ENCODE measurements at places on chromosomes 7 and 10.
A peak's percentile ranks its signal among the peaks of the same experiment; 100 is the strongest.

- DNase-seq = no peak
These were observed 503.2 kb upstream of the MKI67 start for GRCh38 chr10:128629111-128630096.

- DNase-seq = no peak
These were observed 147.3 kb upstream of the PDE1C start for GRCh38 chr7:32217341-32218153.

DNA sequence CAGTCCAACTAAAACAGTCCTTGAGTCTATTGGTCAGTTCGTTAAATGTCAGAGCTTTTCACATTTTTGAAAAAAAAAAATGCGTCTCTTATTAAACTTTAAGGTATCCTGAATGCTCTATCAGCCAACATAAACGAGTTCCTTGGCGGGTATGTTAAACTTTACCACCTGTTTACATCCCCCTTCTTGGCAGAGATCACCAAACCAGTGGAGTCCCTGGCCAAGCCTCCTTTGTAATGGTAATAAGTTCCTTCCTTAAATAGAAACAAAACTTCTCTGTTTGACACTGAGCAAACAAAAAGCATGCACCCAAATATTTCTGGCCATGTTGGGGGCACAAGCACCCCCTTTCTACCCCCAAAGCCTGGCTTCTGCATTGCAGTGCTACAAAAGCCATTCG is 3.2 kb downstream of the TRIL start:
- no peak for DNase-seq

- no peak for DNase-seq
These were observed 102.1 kb downstream of the DOCK4 start for GRCh38 chr7:112104120-112104519.

DNA sequence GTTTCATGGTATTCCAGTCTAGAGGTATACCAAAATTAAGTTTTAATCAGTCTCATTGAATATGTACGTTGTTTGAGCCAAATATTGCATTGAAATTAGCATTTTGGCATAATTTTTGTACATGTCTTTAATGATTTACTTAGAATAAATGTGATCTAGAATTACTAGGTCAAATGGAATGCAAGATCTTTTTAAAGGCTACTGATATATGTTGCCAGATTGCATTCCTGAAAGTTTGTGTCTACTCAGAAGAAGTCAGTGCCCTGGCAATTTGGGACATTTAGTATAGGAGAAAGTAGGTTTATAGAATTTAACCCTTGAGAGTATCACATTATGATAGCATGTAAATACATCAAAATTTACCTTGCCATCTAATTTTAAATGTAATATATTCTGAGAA is 32.4 kb downstream of the KMT2E start:
- DNase-seq = no peak

DNA sequence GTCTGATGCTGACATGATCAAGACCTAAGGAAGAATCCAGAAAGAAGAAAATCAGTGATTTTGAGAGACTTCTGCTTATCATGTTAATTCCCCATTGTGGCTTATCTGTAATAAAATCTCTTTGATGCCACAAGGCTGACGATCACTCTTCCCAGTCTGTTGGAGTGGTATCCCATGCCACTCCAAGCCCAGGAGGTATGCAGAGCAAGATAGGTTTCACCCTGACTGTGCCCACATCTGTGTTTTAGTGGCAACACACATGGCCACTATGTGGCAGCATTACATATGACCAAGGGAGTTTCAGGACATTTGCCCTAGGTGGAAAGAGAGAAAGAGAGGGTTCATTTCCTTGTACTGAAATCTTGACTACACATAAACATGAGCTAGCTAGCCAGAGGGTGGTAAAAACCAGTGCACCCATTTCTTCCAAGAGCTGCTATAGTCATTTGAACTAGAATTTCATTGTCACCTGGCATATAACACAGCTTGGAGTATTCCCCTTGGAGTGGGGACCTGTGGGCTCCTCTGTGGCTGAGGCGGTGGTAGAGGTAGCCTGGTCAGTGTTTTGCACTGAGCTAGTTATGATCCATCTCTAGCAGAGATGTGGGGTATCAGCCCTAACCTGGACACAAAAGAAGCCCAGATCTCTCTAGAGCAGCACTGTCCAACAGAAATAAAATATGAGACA is 20.8 kb downstream of the LAMB4 start:
- DNase-seq = no peak

DNA sequence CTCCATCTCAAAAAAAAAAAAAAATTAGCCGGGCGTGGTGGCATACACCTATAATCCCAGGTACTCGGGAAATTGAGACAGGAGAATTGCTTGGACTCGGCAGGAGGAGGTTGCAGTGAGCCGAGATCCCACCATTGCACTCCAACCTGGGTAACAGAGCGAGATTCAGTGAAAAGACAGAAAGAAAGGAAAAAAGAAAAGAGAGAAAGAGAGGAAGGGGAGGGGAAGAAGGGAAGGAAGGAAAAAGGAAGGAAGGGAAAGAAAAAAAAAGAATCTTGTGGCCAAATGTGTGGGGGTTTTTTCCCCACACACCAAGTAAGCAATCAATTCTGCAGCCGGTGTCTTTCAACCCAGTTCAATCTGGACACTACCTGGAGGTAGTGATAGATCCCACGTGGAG is 9.0 kb upstream of the NAT16 start:
- no peak for DNase-seq

GRCh38 chr10:112843623-112844022 is 106.4 kb upstream of the TCF7L2 start:
- DNase-seq = no peak

GRCh38 chr10:33270971-33271370 is 63.5 kb downstream of the NRP1 start:
- DNase-seq = no peak

- DNase-seq = no peak
These were observed 60.5 kb downstream of the GTF2IRD1 start for GRCh38 chr7:74514131-74514591.

DNA sequence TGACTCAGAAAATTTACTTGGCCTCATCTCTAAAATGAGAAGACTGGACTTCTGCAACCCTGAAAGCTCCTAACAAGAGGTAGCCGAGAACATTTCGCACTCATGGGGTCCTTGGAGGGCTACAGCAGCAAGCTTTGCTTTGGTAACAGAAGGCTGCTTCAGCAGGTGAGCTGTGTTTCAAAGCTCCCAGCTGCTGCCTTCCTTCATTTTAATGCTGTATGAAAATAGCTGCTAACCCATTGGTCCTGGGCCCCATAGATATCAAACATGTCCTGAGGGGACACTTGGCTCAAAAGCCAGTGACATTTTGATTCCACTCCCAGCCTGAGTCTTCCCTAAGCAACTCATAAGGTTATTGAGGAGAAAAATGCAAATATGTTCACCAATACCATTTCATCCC is 14.3 kb upstream of the MALSU1 start:
- no peak for DNase-seq

- DNase-seq = no peak
These were observed 58.4 kb downstream of the SFTPD start for GRCh38 chr10:79890469-79890868.

DNA sequence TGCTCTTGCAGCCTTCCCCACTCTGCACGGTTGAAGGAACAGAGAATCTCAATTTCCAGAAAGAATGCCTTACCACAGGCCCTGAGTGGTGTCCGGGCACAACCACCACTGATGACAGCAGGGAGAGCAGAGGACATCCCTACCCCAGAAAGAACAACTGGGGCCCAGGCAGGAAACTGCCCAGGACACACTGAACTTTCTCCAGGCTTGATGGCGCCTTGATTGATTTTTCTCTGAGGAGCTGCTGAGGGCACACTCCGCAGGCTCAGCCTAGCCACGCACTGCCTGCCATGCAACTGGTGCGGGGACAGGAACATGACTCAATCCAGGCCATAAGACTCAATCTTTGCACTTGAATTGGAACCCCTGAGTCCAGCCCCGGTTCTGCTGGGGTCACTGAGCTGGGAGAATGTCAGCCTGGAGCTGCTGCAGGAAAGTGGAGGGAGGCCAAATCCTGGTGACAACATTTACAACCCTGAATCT is 5.9 kb downstream of the AKR1B1 start:
- DNase-seq = no peak

- DNase-seq = peak; percentile 33
These were observed 897.8 kb downstream of the SORCS3 start for GRCh38 chr10:105538874-105539273.

DNA sequence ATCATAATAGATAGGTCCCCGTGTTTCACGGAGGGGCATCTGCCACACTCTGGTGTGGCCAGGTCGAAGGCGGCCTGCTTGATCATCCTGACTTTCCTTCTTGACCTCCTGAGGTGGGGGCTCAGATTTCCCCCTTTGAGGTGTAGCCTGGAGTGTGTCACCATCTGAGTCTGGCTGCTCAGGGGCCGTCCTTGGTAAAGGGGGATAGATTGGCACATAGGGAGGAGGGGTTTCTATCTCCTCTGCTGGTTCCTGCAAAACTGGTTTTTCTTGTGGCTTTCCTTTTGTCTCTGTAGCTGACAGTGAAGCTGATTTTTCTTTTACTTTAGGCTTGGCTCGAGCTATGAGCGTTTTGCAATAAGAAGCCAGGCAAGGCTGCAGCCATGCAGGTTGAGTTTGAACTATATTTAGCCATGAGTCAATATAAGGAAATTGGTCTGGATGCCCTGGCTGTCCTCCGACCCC is 7.1 kb upstream of the ZNF117 start:
- DNase-seq = no peak

DNA sequence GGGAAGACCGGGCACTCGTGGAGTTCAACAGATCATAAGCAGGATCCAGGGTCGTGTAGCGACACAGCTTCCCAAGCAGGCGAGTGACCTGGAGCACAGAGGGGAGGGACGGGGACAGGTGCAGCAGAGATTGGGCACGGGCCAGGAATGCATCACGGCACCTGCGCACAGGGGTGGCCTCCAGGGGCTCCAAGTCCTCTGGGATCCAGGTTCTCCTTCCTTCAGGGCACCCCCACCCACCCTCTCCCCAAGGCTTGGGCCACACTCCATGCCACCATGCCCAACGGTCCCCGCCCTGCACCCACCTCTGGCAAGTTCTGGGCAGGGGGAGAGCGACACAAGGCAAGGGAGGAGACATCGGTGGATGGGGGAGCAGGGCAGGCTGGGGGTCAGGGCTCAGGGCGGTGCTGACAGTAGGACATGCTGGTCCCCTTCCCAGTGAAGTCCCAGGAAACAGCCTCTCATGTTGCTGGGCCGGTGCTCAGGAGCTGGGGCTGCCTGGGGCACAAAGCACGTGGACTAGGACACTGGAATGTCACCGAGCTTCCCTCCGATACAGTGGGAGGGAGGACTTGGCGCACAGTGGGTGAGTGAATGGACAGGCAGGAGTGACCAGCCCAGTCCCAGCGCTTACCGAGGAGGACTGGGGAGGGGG is 597.3 kb downstream of the PTPRN2 start:
- DNase-seq = no peak

- DNase-seq = no peak
These were observed 39.7 kb upstream of the MTPN start for GRCh38 chr7:136016649-136017395.

- no peak for DNase-seq
These were observed 12.9 kb downstream of the OR2AE1 start for GRCh38 chr7:99863847-99864440.

DNA sequence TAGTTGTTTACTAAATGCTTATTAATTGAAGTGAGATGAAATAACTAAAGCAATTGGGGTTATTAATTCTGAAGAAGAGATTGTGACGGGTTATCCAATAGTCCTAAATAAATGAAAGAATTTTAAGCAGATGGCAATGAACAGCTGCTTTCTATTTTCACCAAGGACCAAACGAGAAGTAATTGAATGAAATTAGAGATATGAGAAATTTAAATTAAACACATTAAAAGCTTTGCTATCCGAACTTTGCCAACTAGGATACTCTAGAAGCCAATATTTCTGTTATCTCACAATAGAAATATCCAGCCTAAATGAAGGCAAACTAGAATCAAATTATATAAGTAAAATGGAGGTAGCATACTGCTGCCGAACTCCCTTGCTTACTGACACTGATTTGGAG is 103.2 kb downstream of the GPR37 start:
- DNase-seq = no peak

DNA sequence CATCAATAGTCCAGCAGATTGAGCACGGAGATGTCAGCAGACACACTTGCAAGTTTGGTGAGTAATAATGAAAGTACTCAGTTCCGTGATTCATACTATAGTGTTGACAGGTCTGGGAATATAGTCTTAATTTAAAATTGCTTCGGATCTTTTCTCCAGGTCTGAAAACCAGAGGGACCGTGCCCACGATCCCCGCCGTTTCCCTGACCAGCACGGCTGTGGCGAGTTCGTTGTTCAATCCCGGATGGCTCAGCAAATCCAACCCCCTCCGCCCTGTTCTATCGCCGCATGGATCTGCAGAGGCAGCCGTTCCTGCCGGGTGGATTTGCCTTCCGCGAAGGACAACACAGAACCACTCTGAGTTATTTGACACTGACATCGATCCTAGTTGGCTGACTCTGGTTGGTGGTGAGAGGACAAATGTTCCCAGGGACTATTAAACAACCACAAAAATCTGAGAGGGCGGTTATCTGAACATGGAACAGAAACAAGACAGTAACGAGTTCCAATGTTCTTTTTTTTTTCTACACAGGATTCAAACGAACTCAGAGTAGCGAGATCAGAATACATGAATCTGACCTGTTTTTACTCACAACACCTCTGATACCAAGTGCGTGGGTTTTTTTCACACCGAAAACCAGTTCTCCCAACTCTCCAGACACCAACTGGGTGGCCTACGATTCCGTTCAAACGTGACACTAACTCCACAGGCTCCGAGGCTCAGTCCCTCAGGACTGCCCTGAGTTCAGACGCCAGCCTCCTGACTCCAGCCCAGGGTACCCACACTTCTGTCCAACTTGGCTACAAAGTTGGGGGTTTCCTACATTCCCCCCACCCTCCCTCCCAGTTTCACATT is 52.7 kb downstream of the RBM17 start:
- no peak for DNase-seq

- DNase-seq = no peak
These were observed 669.5 kb upstream of the GHITM start for GRCh38 chr10:83469728-83470331.

DNA sequence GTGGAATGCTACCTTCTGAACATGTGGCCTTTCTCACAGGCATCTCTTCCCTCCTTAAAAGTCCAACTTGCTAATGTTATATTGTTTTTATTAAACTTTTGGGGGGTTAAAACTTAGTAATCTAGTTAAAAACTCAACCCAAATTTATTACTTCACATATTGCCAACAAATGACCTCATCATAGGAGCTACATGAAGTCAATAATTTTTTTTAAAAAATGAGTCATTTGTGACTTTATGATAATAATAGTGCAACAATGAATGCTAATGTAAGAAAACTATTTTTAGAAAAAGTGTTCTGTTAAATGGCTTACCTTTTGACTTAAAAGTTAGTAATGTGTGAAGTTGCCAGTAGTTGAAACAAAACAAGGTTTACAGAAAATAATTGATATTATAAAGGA is 325.9 kb upstream of the FZD1 start:
- no peak for DNase-seq

- DNase-seq = peak; percentile 65
These were observed 19.4 kb downstream of the SFTPD start for GRCh38 chr10:79929409-79929904.

Data from neuronal stem cell (in vitro differentiated cells).